ENCODE measurements at places on chromosomes 6 and 20.

GRCh38 chr6:74170118-74170517 lies 474.1 kb downstream of the CD109 start:
- DNase-seq: no peak

DNA sequence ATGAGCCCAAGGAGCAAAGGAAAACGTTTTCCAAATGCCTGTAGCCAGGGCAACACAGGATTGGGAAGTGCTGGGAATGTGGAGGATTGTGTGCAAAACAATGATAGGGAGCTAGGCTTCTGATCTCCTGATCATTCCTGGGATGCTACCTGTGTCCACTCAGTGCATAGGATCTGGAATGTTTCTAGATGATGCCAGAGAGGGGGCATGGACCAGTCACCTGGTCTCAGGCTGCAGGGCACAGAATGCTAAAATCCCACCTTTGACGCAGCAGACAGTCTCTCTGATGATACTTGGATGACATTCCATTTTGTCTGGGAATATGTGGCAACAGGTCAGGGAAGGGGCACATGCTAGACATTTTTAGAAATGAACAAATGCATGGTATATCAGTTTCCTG lies 128.9 kb downstream of the CLIC5 start:
- no peak for DNase-seq

DNA sequence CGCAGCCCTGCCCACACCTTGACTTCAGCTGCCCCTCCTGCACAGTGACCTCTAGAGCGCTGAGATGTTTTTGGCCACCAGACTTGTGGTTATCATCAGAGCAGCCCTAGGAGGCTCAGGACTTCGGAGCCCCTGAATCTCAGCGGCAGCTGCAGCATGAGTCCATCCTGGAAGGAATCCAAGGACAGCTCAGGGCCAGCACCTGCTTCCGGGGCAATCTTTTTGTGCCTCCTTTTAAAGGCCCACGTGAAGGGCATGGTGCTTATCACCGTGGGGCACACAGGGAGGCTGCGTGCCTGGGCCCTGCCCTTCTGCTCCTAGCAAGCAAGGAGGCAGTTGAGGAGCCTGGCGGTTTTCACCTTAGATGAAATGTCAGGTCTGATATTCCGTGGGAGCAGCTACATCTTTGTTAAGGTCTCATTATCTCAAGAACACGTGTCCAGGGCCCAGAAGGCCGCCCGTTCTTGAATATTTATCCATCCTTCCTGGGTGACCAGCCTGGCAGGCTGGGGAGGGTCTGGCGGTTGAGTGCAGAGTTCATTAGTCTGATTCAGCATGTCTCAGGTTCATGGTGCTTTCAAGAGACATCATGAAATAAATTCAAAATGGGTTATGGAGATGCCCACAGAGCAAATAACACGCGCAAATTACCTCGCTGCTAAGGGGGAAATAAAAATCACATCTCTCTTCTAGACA lies 392.4 kb downstream of the TAF4 start:
- DNase-seq: no peak

DNA sequence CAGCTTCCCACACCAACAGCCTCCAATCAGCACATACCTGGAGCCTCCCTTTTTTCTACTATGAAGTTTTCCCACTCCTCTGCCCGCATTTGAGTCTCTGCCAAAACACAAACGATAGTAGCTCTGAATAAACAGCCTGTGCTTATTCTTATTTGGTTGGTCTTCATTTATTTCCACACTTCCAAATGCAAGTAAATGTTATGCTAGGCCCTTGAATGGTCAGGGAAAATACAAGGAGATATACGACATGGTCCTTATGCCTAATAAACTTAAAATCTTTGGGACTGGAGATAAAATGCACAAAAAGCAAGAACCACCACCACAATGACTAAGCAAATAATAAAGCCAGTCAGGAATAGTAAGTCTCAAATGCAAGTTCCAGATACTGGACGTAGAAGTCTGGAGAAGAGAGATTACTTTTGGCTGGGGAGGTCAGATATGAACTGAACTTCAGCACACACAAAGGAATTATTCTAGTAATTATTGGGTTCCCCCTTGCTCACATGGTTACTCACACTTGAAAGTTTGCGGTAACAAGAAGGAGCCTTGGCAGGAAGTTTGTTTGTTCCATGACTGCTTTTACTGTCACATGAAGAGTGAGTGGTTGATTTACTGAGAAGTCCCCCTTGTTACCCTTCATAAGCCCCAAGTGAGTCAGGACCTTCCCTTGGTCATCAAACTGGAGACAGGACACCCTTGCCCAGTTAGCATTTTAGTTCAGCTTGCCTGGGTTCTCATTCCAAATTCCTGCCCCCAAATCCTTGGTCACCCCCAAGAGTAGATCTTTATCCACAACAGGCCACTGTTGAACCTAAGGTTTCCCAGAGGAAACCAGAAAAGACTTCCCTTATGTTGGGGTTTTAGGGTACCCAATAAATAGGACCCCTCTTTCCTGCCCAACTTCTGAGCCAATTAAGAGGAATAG lies 511.2 kb upstream of the JARID2 start:
- no peak for DNase-seq

DNA sequence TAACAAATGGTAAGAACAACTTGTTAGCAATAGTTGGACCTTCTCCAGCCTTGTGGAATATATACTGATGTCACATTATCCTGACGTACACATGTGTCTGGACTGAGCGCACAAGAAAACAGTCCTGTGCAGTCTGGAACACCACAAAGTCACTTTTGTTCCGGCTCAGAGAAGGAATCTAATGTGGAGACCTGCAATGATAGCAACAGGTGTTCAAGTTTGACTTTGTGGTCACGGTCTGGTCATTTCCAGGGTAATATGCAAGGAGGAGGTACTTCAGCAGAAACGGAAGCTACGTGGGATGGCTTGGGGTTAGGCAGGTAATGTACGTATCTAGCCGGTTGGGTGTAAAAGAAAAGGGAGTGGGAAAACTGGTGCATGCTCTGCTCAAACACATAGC lies 687.2 kb upstream of the AGPAT4 start:
- DNase-seq: no peak

DNA sequence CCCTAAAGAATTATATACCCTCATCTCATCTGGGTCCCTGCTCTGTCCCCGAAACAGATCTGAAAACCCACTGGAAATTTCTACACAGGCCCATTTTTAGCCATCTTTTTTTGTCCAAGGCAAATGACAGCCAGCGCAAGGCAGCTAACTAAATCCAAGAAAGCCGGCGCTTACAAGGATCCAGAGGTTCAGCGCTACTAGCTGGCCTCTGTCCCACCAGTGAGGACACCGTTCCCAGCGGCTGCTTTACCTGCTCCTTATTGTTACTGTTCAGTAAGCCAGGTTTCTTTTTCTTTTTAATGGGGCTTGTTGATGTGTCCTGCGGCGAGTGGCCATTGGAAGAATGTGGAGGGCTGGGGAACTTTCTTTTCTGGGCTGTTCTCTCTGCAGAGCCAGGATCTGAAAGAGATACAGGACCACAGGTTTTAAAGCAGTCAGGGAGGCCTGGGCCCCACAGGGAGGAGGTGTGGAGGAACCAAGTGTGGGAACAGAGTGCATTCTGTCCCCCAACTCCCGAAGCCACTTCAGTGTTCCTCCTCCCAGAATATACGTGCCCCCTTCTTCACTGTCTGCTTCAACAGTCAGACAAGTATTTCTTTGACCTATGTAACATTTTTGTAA lies 46.6 kb downstream of the ZMYND8 start:
- DNase-seq: no peak

DNA sequence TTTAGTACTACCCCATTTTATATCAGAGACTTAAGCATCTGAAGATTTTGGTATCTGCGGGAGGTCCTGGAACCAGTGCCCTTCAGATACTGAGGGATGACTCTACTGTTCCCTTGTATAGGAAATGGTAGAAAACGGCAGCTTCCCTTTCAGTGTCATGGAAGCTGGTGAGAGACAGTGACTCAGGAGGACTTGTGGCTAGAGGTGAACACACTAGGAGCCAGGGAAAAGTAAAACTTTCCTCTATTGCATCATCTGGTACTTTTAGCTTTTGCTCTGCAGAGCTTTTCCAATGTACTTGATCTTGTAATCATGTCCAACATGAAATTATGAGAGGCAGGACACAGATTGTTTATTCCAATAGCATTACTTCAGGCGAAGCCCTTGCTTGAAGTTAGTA lies 45.0 kb downstream of the RNF144B start:
- no peak for DNase-seq

- DNase-seq: no peak
These were observed 40.4 kb upstream of the KIF25 start for GRCh38 chr6:167956983-167957492.

DNA sequence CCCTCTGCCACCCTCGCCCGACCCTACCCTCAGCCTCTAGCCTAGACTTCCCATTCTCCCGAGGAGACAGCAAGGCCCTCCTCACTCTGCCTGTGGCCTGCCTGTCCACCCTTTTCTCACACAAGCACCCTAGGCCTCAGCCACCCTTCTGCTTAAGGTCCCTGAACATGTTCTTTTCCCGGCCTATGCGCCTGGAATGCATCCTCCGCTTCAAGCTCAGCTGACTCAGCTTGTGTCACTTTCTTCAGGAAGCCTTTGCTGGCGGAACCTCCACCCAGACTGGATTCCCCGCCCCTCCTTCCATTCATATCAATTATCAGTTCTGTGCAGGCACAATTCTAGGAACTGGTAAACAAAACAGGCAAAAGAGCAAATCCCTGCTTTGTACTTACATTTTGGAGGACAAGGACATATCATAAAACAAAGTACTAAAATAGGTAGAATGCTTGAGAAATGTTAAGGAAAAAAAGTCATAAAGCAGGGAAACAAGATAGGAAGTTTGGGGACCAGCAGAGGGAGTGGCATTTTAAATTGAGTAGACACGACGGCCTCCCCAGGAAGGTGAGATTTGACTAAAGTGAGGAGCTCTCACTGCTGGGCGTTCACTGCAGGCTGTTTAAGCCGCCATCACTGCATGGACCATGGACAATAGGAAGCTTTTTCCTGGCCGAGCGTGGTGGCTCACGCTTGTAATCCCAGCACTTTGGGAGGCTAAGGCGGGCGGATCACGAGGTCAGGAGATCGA lies 17.9 kb upstream of the SNHG17 start:
- DNase-seq: no peak

DNA sequence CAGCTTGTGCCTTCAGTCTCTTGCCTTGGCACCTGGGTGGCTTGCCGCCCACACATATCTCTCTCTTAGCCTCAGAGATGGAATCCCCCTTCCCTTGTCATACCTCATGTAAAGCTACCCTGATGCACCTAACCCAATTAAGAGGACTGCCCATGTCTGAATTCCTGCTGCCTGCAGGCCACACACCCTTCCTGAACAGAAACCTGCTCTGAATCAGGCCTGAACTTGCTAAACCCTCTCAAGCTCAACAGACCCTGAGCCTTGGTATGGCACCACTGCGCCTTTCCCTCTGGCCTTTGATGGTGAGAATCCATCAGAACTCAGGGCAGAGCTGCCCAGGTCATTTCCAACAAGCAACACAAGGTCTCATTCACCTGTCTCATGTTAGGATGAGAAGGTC lies 5.2 kb downstream of the RAET1G start:
- no peak for DNase-seq

DNA sequence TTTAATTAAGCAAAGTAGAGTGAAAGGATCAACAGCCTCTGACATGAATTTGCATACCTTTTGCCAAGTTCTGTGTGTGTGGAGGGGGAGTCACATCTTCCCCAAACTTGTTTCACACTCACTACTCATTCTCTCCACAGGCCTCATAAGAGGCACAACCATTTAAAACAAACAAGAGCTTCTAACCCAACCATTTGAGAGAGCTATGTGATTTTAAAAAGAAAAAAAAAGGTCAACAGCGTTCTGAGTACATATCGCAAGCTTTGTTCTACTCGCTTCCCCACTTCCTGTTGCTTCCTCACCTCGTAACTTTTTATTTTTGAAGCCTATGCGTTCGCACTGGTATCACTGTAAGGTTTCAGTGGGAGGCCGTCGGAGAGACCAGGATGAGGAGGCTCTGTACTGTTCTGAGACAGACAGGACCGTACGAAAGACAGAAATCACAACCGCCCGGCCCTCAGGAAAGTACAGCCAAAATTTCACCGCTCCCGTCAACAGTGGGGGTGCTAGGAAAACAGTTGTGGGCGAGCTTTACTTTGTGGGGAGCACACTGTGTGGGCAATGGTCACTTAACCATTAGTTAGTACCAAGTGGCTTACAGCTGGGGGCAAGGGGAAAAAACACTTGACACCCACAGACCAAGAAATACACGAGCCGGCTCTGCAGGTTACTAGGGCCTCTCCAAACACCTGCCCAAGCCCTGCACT lies 61.3 kb downstream of the TRERF1 start:
- DNase-seq: peak; percentile 38

- no peak for DNase-seq
These were observed 22.2 kb downstream of the SAMHD1 start for GRCh38 chr20:36929290-36929689.

- no peak for DNase-seq
These were observed 90.8 kb upstream of the TNFAIP3 start for GRCh38 chr6:137776256-137776655.

DNA sequence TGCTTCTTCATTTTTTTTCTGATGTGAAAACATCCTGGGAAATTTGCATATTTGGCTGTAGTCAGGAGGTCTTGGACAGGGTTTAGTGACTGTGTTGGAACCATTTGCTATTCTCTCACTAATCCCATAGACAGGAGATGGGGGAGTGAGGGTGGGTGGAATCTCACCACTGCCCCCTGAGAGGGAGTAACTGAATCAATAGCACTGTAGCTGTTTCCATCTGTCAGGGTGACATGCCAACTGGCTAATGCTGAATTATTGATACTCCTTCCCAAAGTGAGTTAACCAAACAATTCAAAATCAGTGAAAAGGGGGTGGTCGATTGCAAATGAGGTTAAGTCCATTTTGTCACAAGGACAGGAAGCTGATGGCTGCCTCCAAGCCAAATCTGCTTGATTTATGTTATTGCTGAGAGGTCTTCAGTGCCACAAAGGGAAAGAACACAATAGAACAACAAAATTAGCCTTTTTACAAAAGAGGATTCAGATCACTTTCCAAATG lies 55.1 kb upstream of the B3GAT2 start:
- DNase-seq: no peak

GRCh38 chr6:122770835-122771601 lies 8.5 kb upstream of the FABP7 start:
- DNase-seq: no peak

DNA sequence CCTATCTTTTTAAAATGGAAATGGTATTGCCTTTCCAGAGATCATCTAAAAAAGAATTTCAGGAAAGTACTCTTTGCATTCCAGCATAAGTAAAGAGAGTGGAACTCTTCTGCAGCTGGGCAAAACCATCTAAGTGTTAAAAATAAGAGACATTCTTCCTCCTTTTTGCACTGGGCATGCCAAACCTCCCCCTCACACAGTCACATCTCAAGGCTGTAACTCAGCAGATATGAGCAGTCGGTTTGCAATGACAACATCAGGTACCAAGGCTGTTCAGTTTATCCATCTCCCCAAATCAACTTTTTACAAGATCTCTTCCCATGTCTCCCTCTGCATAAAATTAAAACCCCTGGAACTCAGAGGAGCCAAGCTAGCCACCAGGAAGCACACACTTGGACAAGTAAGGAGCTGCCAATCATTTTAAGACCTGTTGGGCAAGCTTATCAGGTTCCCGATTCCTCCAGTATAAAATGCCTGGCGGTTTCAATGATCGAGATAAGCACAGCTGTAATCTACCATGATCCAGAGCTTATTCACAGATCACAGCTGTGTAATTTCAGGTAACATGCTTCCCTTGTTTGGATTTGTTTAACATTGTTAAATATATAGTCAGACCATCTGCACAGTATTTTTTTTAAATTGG lies 23.2 kb downstream of the ID4 start:
- no peak for DNase-seq

- no peak for DNase-seq
These were observed 22.1 kb upstream of the EYA2 start for GRCh38 chr20:46872328-46873211.

- no peak for DNase-seq
These were observed 483.2 kb upstream of the NRSN1 start for GRCh38 chr6:23642849-23643248.

GRCh38 chr20:59461526-59461925 lies 142.8 kb upstream of the PHACTR3 start:
- no peak for DNase-seq
